ENCODE measurements at places on chromosomes 6 and 20. TPM values are rescaled to one million over a fixed set of nuclear protein-coding genes. Genes with fewer than 3 reads are reported as not detected.

Gene GMPR
- total RNA-seq: 2.4 TPM

Gene BEND6
- 1.5 TPM for total RNA-seq

Gene RNF182
- total RNA-seq: 4.4 TPM

Gene RIPOR2
- total RNA-seq: 13.5 TPM

Gene F13A1
- total RNA-seq: 1.3 TPM

Gene STMND1
- total RNA-seq: not detected

Gene SLC17A1
- not detected for total RNA-seq

Gene SLC13A3
- 13.5 TPM for total RNA-seq

Gene FAM135A
- 31.7 TPM for total RNA-seq

Gene FOXS1
- total RNA-seq: not detected

Gene HAO1
- 0.09 TPM for total RNA-seq

DNA sequence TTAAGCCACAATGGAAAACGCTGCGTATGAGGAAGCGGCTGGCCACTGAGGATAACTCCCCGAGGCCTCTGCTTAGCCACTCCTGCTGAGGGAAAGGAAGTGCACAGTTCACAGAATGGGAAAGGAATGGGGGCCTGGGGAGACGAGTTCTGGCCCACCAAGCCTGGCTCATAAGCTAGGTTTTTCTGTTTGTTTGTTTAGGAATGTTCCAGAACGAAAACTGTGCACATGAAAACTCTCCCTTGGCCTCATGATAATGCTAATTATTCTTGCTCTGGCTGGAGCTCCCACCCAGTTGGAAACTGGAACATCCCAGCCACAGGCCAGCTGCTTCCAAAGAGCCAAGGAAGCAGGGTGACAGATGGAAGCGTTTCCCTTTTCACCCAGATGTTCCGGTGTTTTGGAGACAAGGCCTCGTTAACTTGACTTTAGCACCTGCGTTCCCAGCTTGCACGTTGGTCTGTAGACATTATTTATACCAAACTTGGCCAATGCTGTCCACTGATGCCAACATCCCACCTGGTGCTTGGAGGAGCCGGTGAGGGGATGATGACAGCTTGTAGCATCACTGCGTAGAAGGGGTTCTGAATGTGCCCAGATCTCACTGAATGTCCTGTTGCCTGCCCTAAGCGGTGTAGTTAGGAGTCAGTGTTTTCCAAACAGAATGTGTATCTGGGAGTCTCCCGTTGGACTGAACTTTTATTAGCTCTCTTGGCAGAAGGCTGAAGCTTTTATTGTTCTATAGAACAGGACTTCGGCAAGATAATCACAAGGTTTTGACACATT, 34.5 kb downstream of the APCDD1L start:
- no peak for DNase-seq

DNA sequence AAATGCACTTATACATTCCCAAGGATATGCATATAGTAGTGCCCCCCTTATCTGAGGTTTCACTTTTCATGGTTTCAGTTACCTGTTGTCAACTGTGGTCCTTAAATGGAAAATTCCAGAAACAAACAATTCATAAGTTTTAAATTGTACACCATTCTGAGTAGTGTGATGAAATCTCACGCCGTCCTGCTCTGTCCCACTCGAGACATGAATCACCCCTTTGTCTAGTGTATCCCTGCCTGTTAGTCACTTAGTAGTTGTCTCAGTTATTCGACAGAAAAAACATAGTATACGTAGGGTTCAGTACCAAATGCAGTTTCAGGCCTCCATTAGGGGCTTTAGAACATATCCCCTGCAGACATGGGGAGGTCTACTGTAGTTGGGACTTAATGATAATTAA, 57.0 kb downstream of the MAP1LC3A start:
- DNase-seq: no peak

GRCh38 chr6:103396768-103397167, 1463.0 kb downstream of the HACE1 start:
- DNase-seq: no peak

- DNase-seq: no peak
Measured at GRCh38 chr20:3494218-3494617, 23.4 kb downstream of the ATRN start.

GRCh38 chr6:41392246-41392645, 56.8 kb downstream of the NCR2 start:
- no peak for DNase-seq

DNA sequence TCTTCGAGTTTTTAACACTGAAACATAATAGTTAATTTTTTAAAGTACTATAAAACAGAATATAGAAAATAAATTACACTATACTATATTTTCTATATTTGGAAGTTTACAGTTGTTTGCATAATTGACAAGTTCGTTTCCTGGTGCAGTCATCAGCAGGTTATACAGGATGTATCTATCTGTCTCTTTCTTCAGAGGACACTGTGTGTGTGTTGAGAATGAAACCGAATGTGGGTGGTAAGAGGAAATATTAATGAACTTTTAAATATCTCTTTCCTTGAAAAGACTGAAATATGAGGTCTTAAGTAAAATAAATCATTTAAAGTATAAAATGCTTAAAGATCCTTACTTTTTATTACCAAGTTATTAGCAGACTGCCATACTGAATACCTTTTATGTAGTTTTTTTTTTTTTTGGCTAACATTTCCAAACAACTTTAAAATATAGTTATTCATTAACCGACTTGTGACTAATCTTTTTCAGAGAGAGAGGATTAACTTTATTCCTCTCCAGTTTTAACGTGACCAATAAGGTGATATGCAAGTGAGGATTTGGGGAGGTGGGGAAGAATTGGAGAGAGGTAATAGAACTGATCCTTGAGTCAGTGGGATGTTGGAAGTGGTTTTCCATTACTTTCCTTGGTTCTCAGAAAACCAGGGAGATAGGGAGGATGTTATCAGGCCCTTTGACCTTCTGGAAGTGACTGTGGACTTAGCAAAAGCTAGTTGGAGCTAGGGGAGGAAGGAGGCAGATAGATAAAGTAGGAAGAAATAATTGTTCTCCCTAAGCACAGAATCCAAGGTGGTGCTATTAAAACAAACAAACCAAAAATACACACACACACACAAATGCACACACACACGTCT, 380.0 kb upstream of the FLRT3 start:
- no peak for DNase-seq

DNA sequence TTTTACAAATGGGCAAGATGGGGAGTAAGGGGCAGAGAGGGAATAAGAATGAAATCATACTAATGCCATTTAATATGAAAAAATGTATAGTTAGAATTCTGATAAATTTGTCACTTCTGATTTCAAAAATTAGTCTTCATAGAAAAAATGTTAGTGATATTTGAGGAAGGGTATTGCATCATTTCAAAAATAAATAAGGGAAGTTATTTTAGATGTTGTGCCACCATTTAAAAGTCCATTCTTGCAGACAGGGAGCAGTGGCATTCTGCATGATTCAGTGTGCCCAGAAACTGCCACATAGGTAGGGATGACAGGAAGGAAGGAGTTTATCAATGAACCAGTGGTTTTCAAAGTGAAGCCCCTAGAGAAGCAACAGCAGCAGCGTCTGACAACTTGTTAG, 674.6 kb downstream of the EPM2A start:
- no peak for DNase-seq

DNA sequence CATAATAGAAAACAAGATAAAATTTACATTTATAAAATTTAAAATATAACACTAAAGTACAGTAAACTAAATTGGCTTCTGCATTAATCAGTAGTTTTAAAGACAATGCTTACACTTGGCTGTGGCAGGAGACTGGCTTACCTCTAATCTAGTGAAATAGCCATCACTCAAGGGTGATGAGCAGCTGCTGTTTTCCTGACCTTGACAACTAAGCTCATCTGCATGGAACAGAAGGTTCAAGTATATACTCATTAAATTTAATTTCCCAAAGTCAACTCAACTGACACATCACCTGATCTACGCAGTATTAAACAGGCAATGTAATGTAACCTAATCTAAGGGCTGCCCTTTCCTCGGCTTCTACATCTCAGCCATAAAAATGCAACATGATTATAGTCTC, 14.5 kb downstream of the TMX4 start:
- DNase-seq: no peak

DNA sequence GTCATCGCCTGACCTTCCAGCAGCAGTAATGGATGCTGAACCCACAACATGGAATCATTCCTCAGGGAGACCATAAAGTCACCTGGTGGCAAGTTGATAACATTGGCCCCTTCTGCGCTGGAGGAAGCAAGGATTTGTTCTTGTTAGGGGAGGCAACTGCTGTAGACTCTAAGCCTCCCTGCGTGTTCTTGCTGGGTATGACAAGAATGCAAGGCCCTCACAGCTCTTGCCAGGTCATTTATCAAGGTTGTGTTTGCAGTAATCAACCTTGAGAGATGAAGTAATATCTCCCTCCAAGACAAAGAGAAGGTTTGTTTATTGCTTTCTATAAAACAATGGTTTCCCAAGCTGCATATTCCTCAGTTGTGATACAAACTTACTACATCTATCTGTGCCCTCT, 80.9 kb downstream of the PERP start:
- DNase-seq: no peak

DNA sequence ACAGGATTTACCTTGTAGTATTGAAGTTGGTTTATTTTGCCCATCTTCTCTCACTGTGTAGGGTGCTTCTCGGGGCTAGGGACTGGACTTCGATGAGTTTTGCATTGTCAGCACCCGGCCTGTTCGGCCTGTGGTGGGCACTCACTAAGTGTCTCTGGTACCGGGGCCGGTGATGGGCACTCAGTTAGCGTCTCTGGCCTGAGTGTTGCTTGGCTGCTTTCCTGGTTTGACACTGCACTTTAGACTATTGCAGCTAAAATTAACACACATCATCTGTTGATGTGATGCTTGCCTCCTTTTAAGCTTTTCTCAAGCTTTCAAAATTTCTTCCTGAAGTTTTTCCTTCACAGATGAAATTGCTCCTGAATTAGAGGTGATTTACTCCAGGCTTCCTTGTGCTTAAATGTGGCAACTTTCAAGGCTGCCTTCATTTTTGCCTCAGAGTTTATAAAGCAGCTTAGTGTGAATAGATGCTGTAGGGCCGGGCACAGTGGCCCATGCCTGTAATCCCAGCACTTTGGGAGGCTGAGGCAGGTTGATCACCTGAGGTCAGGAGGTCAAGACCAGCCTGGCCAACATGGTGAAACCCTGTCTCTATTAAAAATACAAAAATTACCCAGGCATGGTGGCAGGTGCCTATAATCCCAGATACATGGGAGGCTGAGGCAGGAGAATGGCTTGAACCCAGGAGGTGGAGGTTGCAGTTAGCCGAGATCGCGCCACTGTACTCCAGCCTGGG, 41.7 kb upstream of the TULP4 start:
- no peak for DNase-seq

GRCh38 chr20:16676891-16677290, 52.9 kb upstream of the SNRPB2 start:
- no peak for DNase-seq

DNA sequence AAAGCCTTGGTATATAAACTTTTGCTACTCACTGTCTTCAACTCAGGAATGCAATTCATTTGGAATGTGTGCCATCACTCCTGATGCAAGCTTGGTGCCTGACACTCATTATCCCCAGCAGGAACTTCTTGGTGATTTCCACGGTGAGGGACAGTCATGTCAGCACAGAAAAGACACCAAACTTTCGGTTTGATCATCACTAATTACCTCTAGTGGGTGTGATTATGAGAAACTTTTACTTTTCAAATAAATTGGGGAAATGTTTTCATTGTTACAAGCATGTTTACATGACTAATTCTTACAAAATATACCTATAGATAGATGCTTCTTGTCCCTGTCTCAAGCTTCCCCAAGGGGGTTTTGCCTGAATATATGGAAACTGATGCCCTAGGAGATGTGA, 40.9 kb downstream of the RPP40 start:
- no peak for DNase-seq

DNA sequence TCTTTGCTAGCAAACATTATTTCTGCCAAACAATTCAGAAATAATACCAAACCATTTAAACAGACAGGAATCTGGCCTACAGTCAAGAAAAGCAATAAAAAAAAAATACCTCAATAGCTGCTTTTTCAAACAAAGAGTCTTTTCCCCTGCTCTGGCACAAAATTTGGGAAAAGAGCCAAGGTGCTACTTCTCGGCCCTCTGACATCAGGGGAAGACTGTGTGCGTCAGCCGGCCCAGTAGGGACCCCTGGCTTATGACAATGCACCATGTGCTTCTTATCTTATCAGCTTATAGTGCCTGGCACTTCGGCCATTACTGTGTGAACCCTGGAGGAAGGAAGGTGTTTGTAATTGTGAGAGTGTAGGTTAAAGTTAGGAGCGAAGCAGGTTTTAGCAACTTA, 89.4 kb downstream of the PDE10A start:
- no peak for DNase-seq

DNA sequence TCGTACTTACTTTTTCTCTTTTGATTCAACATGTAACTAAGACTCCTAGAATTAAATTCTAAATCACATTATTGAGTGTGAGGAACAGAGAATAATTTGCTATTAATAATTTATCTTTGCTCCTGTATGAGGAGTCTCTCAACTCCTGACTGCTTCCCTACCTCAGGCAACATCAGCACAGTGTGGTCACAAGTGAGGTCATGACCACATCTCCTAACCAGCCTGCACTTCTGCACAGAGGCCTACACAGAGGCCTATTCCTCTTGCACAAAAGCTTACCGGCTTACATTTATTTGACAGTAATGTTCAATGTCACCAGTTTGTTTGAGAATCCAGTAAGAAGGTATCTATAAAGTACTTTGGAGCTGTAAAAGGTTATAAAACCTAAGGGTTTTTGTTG, 637.4 kb upstream of the MARCKS start:
- no peak for DNase-seq

DNA sequence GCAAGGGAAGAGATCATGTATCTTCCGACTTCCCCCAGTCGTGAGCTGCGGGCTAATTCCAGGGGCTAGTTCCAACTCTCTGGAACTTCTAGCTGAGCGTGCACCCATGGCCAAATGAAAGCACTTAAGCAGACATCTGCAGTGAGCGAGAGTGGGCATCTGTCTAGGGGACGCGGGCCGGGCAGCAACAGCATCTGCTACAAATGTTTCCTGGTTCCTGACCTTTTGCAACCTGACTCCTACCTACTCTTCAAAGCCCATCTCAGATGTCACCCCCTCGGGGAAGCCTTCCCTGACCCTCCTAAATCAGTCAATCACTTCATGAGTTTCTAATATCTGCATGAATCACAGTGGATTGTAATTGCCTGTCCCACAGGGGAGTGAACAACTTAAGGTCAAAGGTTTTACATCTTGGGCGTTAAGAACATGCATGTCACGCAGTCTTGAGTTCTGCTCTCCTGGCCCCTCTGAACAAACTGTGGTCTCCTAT, 141.9 kb downstream of the CEBPB start:
- no peak for DNase-seq

DNA sequence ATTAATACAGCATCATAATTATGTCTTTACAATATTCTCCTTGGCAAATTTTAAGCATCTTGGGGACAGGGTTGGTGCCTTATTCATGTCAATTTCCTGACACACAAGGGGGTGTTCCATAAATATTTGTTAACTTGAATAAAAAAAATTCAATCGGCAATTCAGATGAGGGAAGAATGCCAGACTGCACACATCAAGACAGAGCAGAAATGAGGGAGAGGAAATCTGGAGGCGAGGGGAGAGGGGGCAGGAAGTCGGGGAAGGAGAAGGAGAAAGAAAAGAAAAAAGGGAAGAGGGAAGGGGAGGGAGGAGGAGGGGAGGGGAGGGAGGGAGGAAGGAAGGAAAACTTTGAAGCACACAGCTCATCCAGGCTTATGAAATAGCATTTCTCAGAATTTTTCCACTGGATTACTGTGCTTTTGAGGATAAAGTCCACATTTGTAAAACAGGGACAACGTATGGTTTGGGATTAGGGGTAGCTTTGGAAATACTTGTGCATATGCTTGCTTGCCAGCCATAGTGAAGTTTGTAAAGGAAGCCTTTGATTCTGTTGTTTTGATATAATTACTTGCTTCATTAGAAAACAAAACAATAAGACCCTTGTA, 362.1 kb downstream of the SAMD5 start:
- no peak for DNase-seq

GRCh38 chr20:49675368-49676151, 38.1 kb downstream of the B4GALT5 start:
- DNase-seq: no peak
